Suppressor macrophage (primary cell): ENCODE measurements at places on chromosomes 12 and 14.
A peak's percentile ranks its signal among the peaks of the same experiment; 100 is the strongest.

GRCh38 chr14:100572543-100572942, 14.7 kb downstream of the BEGAIN start:
- DNase-seq: no peak

DNA sequence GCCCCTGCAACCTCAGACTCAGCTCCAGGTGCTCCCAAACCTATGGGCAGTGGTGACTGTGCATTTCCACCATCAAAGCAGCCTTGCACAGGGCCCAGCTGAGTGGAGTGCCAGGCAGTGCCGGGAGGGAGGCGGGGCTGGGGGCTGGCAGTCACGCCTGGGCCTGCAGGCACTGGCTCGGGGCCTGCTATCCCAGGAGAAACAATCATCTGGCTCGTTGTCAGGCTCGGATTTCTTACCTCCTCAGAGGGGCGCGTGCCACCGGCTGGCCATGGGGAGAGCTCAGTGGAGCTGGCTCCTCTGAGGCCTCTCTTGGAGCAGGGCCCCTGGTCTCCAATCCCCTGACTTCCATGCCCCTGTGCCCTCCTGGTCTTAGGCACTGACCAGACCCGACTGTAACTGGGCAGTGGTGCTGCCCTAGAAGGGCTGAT, 20.2 kb upstream of the PPP1R13B start:
- no peak for DNase-seq

DNA sequence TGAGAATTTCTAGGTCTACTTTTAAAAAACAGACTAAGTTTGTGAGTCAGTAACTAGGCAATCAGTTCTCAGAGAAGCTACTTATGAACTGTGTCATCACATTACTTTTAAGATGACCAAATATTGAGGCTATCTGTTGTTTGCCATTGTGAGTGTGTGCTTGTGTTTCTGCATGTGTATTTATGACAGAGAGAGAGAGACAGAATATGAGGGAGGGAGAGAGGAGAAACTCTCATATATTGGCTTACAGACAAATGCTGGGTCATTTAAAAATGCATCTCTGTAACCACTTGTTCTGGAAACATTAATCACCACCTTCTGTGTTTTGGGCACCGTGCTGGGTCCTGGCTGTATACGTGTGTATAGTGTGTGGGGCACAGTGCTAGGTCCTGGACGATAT, 161.5 kb upstream of the FRMD6 start:
- DNase-seq: no peak

GRCh38 chr12:20368114-20368650, at the start of gene PDE3A:
PDE3A (plus strand) TSS chr12:20368537; CDS start chr12:20369285, 748 bp downstream.
- DNase-seq: peak; percentile 80

DNA sequence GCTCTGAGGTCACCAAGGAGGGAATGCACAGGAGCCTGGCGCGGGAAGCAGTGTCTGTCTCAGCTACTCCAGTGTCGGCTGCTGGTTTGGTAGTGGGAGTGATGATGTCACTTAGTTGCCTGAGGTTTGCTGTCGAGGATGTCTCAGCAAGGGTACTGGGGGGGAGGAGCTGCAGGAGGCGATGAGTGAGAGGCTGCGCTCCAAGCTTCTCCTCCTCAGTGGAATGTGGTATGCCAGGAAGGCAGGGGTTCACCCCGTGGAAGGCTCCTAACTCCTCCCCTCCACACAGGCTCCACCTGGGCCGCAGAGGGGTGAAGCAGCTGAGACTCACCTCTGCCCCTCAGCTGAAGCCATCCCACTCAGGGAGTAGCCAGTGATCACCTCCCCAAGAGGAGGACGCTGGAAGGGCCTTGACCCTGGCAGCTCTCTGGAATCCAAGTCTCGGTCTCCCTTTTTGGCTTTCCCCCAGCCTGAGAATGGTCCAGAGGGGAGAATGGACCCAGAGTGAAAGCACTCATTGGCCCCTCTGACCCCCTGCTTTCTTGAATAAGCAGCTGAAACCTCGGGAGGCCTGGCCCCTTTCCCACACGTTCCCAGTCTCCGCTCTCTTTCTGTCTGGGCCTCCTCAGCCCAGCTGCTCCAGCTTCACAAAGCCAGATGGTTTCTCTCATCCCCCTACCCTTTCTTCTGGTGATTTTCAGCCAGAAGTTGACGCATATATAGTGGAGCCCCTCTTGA, 178.9 kb upstream of the FKBP4 start:
- peak; percentile 16 for DNase-seq

GRCh38 chr14:63431466-63431865, 111.7 kb downstream of the PPP2R5E start:
- DNase-seq: no peak

DNA sequence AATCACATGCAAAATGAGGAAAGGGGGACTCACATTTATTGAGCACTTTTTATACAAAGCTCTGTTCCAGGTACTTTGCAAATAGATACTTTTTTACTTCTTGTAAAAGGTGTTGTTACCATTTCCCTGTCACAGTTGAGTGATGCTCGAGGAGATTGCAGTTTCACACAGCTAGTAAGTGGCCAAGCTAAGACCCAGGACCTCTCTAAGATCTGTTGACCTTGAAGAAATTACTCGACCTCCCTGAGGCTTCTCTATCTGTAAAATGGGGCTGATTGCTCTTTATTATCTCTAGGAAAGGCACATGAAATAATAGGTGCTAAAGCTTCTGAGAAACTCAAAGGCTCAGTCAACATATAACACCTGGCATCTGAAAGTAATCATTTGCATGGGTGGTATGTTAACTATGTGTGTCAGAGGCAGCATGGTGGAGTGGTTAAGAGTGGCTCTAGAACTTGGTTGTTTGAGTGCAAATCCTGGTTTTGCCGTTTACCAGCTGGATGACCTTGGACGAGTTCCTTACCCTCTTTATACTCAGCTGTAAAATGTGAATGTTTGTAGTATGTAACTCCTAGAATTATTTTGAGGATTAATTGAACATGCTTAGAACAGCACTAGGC, 41.5 kb downstream of the IFT81 start:
- DNase-seq: no peak

GRCh38 chr14:64755781-64756221, 51.6 kb downstream of the PLEKHG3 start:
- no peak for DNase-seq

- DNase-seq: no peak
Measured at GRCh38 chr14:100587086-100587762, at the start of gene BEGAIN. BEGAIN (minus strand) TSS chr14:100587417; CDS start chr14:100587290, 127 bp downstream.

DNA sequence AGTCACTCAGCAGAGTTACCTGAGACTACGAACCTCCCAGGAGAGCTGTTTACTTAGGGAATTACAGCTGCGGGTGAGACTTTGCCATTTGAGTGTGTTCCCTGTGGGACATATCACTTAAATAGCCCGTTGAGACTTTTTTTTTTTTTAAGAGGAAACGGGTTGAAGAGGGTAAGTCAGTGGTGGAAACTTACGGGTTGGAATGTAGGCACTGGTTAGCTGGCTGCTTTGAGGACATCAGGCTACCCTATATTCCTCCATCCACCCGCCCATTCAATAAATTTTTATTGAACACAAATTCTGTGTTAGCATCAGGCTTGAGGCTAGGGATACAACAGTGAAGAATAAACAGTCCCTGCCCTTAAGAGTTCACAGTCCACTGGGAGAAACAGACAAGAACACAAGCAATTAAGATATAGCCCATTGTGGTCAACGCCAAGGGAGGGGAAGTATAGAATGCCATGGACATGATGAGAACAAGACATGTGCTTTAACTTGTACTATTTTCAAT, 88.1 kb upstream of the CPSF6 start:
- DNase-seq: no peak

GRCh38 chr12:325906-326305, 63.2 kb downstream of the KDM5A start:
- DNase-seq: no peak

- DNase-seq: no peak
Measured at GRCh38 chr12:113245695-113246477, 24.6 kb downstream of the TPCN1 start.

DNA sequence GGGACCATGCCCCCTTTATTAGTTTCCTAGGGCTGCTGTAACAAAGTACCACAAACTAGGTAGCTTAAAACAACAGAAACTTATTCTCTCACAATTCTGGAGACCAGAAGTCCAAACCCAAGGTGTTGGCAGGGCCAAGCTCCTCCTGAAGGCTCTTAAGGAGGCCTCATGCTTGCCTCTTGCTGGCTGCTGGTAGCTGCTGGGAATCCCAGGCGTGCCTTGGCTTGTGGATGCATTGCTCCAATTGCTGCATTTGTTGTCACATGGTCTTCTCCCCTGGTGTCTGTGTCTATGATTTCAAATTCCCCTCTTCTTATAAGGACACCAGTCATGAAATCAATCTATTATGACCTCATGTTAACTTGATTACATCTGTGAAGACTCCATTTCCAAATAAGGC, 11.2 kb downstream of the SLC17A8 start:
- no peak for DNase-seq

DNA sequence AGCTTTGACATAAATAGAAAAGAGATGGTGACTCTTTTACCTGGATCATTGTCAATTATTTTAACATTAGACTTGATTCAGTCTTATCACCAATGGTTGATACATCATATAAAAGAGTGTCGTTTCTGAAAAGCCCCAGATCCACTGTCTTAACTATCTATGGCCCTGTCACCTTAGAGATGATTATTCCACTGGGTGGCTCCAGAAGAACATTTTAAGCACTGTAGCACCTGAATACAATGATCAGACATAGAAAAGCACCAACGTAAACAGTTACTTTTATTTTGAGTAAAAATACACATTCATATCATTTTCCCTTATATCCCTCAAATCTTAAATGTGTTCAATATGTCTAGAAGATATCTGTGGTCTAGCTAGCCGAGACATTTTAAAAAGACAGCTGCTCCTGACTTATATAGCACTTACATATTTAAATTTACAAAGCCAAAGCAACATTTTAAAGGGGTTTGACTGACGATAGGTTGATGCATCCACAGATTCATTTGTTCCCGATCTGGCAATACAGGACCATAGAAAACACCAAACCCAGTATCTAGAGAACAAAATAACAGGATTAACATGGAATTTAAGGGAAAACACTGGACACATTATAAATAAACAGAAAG, 32.9 kb downstream of the TSPAN8 start:
- no peak for DNase-seq

DNA sequence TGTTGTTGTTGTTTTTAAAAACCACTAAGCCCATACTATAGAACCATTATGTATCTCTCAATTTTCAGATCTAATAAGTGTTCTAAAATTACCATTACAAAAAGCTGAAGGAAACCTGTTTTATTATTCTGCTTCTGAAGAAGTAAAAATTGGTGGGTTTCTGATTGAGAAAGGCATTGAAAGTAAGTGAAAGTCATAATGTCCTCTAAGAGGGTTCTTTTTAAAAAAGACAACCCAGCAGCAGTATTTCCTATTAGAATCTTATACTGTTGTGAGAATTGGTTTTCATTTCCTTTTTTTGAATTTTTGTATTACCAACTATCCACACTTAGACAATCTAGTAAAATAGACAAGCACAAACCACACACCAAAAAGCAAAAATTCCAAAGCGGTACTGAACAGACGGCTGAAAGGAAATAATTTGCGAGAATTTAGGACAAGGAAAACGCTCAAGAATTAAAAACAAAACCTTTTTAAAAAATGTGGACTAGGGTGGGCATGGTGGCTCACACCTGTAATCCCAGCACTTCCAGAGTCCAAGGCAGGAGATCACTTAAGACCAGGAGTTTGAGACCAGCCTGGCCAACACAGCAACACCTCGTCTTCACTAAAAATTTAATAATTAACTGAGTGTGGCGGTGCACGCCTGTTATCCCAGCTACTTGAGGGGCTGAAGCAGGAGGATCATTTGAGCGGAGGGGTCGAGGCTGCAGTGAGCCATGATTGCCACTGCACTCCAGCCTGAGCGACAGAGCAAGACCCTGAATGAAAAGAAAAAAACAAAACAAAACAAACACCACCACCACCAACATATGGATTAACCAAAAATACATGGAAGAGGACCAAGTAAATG, 66.7 kb upstream of the AP4S1 start:
- no peak for DNase-seq

DNA sequence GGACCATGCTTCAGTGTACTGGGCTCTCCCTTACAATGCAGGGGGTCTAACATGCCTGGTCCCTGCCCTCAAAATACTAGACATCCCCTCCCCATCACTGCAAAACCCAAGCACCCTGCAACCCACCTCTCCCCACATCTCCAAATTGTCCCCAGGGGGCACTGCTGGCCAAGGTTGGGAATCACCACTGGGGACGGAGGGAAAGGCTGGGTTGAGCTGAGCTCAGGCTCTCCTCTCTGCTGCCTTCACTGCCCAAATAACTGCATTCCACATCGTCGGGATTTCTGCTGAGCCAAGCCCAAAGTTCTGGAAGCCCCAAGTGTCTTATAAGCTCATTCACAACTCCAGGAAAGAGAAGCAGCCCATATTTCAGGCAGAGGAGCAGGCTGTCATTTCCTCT, 69.6 kb downstream of the NT5DC3 start:
- peak; percentile 46 for DNase-seq

DNA sequence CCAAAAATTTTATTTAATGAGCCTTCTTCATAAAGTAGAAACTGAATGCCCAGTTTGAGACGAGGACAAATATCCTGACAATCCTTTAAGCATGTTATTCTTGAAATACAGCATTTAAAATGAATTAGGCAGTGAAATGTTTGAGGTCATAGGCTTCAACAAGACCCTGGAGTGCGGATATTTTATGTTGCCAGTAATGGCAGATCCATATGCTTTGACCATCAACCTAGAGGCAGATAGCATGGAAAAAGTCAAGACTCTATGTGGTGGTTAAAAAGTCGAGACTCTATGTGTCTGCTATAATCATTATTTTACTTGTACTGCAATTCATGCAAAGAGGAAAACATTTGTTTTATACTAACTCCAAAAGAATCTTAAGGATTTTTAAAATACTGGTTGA, 2.0 kb upstream of the MAP4K5 start:
- DNase-seq: no peak

- peak; percentile 40 for DNase-seq
Measured at GRCh38 chr12:50951112-50951511, 1.2 kb upstream of the HIGD1C start.

GRCh38 chr12:24232531-24232930, 283.1 kb upstream of the SOX5 start:
- no peak for DNase-seq

- DNase-seq: peak; percentile 58
Measured at GRCh38 chr14:51157012-51157411, 62.1 kb upstream of the TRIM9 start.

- DNase-seq: no peak
Measured at GRCh38 chr12:38516418-38516817, 199.8 kb downstream of the ALG10B start.
